Bronchial epithelial cell (primary cell): ENCODE measurements at places on chromosomes 6 and 20.

- peak; percentile 29 for DNase-seq
Measured at GRCh38 chr6:79225717-79226599, 8.5 kb downstream of the HMGN3 start.

DNA sequence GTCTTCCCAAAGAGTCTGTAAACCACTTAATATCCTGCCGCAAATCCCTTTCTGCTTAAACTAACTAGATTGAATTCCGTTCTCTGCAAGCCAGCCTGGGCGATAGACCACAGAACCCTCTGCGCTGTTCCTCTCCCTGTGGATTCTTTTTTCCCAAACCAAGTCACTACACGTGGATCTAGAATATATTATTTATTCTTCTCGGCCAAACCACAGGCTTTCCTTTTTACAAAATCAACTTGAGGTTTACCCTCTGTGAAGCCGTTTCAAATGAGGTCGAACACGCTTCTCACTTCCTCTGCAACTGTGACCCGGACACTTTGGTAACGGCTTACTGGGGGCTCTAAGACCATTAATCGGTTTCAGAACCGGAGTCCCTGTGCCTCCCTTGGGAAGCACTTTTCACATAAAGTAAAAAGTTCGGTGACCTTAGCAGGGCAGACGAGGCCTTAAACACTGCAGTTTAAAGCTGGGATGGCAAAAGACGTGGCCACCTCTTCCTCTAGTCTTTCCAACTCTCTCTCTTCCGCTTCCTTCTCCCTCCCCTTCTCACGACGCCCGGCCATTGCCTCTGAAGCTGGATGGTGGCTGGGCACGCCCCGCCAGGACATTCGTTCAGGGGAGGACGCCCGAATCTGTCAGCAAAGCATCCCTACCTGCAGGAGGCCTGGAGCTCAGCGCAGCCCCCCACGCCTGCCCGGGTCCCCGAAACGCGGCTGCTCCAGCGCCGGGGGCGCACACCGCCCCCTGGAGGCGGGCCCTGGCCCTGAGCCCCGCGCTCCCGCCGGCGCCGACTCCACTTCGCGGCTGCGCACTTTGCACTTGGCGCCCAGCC lies 55.0 kb upstream of the FOXC1 start:
- DNase-seq, result no peak

DNA sequence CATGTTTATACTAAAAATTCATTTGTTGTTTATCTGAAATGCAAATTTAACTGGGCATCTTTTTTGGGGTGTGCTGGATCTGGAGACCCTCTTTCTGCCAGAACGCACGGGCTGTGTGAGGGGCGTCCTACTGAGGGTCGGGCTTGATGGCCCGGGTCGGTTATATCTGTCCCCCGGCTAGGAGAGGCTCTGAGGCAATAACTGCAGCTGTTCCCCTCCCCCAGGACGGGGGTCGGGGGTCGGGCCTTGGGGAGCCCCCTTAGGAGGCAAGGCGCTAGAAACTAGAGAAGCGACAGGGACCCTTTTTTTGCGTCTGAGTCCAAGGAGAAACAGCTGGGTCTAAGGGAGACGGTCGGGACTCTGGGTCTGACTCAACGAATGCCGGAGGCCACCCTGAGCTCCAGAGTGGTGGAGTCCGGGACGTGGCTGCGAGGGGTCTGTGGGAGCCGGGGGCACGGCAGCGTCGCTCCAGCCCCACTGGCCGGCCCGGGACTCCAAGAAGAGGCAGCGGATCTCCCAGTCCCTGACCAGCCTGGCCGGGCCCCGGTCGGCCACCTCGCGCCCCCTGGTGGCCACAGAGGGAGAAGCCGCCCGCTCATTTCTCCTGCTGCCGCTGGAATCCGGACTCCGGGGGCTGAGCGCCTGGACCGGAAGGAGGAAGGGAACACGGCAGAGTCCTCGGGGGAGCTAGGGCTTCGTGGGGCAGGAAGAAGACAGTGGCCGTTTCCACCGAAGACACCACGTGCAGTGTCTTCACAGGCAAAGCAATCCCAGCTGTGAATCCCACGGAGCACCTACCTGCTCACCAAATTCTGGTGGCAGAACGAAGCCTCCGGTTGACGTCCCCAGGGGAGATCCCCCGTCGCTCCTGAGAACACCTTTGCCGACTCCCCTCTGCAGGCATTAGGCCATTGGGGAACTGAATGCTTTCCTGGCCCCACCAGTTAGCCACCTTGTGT lies 24.0 kb upstream of the SCML4 start:
- DNase-seq, result peak; percentile 52

DNA sequence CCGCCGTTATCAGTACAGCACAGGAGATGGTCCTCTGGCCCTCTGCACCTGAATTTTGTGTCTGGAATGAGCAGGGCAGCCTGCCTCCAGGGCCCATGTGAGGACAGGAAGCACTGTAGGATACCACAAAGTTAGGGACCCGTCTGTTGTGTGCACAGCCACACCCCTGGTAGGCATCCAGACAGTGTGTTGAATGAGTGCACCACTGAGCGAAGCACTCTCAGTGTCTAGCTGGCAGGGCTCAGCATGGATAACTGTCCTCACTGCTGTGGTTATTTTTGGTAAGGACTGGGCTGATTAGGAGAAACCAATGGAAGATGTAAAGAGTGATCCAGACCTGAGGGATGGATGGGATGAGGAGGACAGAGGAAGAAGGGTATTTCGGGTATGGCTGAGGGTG lies 178.7 kb downstream of the CLIC5 start:
- peak; percentile 10 for DNase-seq

- DNase-seq, result no peak
Measured at GRCh38 chr6:36865835-36866234, 8.8 kb downstream of the PPIL1 start.
